Muscle of arm (tissue), 14 donors: ENCODE measurements at places on chromosomes 6 and 20. TPM values are rescaled to one million over a fixed set of nuclear protein-coding genes. Genes with fewer than 3 reads are reported as not detected.

GRCh38 chr6:23841116-23841515, 284.9 kb upstream of the NRSN1 start:
- no peak for DNase-seq

DNA sequence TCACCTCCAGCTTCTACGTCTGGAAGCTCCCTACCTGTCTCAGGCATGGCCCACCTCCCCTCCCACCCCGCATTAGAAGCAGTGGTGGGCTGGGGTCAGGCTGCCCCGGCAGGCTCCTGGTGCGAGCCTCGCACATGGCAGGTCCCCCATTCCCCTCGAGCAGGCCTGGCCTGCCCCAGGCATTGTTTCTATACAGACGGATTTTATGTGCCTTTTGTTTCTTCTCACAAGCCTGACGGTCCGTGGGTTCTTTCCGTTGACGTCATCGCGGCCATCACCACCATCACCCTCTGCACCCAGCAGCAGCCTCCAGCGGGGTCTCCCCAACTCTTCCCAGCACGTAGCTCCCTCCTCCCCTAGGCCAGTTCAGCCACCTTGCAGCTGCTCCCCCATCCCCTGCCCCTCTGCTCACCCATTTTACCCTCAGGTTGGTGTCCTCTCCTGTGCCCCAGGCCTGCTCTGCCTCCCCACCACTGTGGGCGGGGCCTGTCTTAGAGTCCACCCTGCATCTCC, 4.6 kb downstream of the CST7 start:
- no peak for DNase-seq

The SLC35D3 gene
- polyA plus RNA-seq: not detected

GRCh38 chr6:32604434-32604877, 14.8 kb upstream of the HLA-DRB1 start:
- no peak for DNase-seq

DNA sequence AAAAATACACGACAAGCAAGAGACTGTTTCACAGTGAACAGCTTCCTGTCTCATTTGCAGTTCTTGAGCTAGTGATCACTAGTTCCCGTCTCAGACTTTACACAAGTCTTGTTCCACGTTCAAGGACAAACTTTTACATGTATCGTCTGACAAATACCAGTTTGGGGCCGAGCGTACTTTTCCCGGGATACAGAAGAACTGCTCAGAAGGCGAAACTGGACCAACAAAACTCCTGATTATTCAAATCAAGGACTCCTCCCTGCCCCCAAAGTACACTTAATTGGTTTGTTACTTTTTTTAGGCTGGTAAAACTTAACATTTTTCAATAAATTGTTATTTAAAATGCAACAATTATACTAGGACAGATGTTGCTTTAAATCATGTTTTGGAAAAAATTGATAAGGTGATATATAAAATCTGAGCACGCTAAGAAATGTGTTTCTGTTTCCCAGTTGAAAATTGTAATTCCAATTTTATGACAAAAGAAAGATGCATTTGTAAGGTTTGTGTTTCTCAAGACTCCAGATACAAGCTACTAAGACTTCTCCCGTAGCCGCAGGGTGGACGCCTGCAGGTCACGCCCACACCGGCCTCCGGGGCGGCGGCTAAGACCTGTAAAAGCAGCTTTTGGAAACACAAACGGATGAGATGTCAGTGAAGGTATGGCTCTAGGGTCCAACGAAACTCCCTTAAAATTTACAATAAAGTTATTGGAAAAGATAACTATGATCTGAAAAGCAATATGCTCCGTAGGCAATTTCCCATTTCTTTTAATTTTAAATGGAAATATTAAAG, 16.8 kb upstream of the TCFL5 start:
- no peak for DNase-seq

DNA sequence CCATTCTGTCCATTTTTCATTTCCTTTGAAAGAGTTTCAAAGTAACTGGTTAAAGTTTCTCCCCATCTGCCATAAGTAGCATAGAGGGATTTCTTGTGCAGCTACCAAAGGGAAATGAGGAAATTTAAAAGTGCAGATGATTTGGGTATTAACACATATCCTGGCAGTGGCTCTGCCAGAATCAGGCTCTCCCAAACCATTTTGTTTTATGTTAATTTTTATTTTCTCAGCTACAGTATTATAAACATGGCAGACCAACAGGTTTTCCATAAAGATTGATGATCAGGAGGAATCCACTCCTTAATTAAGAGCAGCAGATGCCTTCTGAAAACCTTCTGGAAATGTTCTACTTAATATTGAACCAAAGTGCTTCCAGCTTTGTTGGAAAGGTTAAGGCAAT, 13.9 kb downstream of the PLCB4 start:
- DNase-seq: no peak

The JPH2 gene
- 71.9 TPM for polyA plus RNA-seq

The TGM3 gene
- not detected for polyA plus RNA-seq

The DEFB132 gene
- not detected for polyA plus RNA-seq

The SRSF12 gene
- 4.6 TPM for polyA plus RNA-seq

The BPIFA1 gene
- not detected for polyA plus RNA-seq
